NCI-H446 (cell line): ENCODE measurements at places on chromosomes 6 and 20.

- DNase-seq: no peak
Measured at GRCh38 chr6:7674291-7674690, 51.6 kb upstream of the BMP6 start.

- peak; percentile 41 for DNase-seq
Measured at GRCh38 chr6:2765896-2766766, 938 bp downstream of the WRNIP1 start.

DNA sequence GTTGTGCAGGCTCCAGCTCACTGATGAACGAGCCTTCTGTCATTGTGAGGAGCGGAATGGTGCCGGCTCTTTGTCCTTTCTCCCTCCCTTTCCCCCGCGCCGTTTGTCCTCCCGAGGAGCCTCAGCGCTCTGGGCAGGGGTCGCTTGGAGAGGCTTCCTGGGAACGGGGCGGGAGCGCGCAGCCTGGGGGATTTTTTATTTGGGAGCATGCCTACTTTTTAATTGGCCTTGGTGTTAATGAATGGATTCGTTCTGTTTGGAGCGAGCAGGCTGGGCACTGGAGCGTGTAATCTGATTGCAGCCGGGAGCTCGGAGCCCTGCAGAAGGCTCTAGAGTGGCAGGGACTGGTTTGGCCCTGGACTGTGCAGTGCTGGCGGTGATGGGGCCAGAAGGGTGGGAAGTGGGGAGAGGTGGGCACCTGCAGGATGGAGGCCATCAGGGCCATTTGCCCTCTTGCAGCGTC, 118.8 kb downstream of the CDH4 start:
- DNase-seq: no peak

DNA sequence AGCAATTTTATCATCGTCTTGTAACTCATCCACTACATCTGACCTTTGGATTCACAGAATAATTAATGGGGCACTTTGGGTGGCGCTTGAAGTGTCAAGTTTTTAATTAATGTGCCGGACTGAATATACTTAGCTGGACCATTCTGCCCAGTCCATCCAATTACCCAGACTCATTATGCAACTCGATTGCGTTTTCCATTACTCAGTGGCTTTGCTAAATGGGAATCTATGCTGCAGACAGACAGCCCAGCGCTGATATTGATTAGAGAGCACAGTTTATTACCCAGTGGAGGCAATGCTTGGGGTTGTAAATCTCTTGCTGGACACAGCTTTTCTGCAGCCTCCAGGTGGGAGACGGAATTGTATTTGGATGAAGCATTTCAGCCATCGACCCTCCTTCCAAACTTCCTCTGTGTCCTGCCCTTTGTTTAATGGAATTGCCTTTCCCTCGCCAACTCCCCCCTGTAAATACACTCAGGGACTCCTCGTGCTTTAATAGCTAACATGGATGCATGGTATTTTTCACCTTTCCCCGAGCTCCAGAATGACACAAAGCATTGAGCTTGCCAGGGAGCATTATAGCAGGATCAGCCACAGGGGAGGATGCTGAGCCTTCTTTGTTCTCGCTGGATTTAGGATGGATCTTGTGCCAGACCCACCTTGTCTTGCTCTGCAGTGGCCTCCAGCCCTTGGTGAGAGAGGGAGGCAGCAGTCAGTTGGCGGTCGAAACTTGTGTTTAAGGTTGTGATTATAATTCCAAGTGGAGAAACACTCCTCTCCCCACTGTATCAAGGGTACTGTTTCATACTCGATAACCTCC, 59.7 kb downstream of the EDN3 start:
- no peak for DNase-seq

GRCh38 chr20:64140061-64140931, 24.0 kb upstream of the MYT1 start:
- no peak for DNase-seq

DNA sequence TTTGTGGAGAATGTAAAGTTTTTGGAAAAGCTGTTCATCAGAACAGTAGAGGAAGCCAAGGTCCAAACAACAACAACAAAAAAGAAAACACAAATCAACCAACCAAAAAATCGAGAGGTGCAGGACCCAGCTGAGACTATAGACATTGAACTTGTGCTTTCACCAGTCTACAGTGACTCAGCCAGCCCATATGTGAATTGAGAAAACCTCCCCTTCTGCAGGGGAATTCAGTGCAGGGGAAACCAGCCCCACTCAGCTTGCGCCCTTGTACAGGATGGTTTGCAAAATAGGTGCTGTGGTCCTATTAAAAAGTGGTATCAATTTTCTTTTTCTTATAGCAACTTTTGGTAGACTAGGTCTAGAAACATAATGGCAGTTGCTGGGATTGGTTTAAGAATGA, 21.3 kb downstream of the MLIP start:
- DNase-seq: no peak

DNA sequence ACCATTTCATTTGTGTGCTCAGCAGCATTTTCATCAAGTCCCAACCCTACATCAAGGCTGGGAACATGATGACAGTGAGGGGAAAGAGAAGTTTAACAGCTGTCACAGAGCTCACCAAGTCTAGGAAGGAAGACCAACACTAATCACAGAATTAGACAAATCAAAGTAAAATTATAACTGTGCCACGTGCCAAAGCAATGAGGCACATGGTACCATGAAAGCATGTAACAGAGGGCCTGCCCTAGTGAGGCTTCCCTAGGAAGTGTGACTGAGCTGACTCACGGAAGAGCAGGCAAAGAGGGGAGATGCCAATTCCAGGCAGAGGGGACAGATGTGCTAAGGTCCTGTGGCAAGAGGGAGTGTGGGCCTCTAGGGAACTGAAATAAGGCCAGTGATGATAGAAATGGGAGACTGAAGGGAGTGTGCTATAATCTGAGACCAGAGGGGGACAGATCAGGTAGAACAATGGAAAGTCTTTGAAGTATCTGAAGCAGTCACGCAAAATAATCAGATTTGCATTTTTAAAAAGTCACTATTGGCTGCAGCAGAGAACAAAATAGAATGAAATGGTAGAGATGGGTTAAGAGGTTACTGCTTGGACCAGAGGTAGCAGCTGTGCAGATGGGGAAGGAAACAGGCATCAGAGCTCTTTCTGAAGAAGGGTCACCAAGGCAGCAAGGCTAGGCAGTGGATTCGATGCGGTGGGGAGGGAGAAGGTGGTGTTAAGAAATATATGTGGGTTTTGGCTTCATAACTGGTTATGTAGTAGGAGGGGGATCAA, 86.8 kb downstream of the GPR6 start:
- no peak for DNase-seq

DNA sequence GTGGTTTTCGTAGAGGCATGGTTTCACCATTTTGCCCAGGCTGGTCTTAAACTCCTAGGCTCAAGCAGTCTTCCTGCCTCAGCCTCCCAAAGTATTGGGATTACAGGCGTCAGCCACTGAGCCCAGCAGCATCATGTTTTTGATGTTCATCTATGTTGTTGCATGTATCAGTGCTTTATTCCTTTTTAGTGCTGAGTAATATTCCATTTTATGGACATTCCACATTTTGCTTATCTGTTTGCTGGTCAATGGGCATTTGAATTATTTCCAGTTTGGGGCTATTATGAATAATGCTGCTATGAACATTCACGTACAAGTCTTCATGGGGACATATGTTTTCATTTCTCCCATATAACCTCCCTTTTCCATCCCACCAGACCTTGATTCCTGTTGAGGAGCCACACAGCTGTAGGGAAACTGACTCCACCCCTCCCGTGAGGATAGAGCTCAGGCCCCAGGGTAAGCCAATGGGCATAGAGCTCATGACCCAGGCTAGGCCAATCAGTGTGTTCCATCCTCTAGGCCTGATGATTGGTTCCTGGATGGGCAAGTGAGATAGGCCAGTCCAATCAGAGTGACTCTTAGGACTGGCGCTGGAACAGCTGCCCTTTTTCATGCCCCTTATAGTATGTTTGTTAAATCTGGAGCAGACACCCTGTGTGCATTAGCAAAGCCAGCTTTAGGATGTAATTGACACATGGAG, 49.5 kb downstream of the DLGAP4 start:
- DNase-seq: peak; percentile 13
